ENCODE measurements at places on chromosomes 1 and 21.

DNA sequence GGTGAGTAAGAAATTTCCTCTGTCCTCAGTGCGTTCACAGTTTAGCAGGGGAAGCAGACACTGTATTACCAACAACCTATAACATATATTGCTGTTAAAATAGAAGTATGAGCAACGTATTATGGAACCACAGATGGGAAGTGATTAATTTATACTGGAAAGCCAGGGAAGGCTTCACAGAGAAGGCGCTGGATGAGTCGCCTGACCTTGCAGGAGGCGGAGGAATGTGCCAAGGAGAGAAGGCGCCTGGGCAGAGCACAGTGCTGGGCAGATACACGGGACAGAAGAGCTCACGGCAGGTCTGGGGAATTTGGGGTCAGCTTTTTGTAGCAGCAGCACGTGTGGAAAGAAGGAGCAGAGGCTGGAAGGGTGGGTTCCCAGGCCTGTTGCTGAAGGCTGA lies 116.3 kb downstream of the DHRS3 start:
- peak; percentile 40 for DNase-seq

GRCh38 chr1:201590474-201590873 lies 51.5 kb downstream of the NAV1 start:
- no peak for DNase-seq

- DNase-seq = no peak
These were observed 114.8 kb downstream of the KCNK1 start for GRCh38 chr1:233728721-233729120.

GRCh38 chr1:224700918-224701531 lies 84.9 kb downstream of the CNIH3 start:
- DNase-seq = no peak

- no peak for DNase-seq
These were observed 579.3 kb upstream of the ADGRL4 start for GRCh38 chr1:79585801-79586200.

GRCh38 chr1:208603721-208604120 lies 359.5 kb upstream of the PLXNA2 start:
- DNase-seq = no peak

GRCh38 chr1:165851034-165851658 lies 23.7 kb downstream of the UCK2 start:
- no peak for DNase-seq

DNA sequence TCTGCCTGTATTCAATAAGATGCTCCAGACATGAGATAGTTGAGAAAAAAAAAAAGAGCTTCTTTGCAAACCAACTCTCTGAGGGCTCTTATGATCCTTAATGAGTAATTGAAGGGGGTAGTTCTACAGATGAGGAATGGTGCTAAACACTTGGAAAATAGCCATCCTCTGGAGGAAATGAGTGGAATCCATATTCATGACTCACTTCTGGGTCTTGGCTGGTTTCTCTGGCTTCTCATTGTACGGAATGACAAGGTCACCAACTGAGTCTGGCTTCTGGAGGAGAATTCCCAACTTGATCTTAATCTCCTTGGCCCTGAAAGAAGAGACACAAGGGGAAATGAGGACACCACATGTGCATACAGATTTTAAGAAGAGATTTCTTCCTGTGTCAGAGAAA lies 34.7 kb downstream of the RGS5 start:
- DNase-seq = peak; percentile 97

DNA sequence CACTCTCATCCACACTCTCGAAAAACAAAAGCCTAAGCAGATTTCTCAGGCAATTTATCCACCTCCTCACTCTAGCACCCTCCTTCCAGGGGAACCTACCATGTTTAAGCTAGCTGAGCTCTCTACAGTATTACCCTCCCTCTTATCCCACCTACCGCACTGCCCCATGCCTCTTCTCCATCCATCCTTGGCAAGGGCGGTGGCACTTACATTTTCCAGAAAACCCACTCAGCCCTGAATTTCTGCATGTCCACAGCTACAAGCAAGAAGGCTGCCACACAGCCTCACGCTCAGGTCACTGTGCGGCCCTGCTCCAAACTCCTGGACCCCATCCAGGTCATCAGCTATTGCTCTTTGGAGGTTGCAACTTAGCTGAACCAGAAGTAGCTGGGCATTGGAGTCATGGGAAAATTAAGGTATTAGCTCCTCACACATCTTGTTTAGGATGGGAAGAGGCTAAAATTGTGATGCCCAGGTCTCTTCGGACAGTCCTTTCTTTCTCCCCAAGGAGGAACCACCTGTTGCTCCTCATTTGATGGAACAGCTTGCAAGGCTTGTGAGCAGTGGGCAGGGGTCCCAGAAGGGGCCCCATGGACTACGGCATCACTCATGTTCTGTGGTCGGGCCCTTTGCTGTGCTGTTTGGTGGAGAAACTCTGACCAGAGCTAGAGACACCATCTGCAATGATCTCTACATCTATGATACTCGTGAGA lies 1.1 kb downstream of the KLHDC9 start:
- DNase-seq = no peak

- peak; percentile 73 for DNase-seq
These were observed 35.4 kb downstream of the WNT2B start for GRCh38 chr1:112544011-112544688.

GRCh38 chr1:219374636-219375035 lies 201.0 kb downstream of the LYPLAL1 start:
- DNase-seq = no peak

DNA sequence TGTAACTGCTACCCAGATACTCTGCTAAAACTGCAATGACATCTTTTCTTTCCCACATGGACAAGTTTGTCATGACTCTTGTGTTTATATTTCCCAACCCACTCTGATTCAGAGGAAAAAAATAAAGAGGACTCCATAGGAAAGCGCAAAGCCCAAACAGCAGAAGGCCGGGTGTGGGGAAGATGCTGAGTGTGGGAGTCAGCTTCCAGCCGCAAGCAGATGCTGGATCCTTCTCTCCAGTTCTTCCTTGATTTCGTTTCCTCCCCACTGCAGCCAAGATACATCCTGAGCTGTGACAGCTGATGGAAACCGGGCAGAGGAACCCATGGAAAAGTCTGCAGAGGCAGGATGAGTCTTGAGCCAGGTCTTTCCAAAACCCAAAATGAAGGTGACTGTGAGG lies 498.2 kb downstream of the PLPP3 start:
- DNase-seq = peak; percentile 69

- DNase-seq = no peak
These were observed 81.9 kb upstream of the HAO2 start for GRCh38 chr1:119286587-119287181.

DNA sequence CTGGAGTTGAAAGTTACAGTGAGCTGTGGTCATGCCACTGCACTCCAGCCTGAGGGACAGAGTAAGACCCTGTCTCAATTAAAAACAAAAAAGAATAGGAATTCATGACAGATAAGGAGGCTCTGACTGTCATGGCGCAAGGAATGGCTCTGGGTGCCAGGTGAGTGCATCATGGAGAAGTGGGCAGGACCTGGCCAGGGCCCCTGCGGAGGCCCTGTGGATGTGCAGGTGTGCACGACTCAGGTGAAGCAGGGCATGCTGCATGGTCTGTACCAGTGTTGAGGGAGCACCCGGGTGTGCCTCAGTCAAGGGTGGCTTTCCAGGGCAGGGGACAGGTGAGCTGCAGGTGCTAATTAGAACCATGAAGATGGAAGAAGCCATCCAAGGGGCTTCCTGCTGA lies 14.0 kb downstream of the SLC1A7 start:
- no peak for DNase-seq

DNA sequence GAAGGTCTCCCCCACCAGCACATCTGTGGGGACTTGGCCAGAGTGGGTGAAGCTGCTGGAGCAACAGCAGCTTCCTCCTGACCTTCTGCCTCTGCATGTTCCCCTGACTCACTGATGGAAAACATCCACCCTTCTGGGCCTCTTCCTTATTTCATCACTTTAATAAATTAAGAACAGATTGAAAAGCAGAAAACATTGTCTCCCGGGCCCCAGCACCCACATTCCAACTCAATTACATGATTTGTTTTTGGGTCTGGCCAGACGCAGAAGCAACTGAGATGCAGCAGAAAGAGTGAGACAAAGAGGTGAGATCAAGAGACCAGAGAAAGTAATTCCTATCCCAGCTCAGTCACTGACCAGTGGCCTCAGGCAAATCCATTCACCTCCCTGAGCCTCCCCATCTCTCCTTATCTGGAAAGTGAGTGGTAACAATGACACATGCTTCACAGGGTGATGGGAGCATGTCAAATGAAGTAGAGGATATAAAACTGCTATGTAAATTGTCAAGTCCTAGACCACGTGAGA lies 157.1 kb downstream of the ELAVL4 start:
- peak; percentile 31 for DNase-seq

DNA sequence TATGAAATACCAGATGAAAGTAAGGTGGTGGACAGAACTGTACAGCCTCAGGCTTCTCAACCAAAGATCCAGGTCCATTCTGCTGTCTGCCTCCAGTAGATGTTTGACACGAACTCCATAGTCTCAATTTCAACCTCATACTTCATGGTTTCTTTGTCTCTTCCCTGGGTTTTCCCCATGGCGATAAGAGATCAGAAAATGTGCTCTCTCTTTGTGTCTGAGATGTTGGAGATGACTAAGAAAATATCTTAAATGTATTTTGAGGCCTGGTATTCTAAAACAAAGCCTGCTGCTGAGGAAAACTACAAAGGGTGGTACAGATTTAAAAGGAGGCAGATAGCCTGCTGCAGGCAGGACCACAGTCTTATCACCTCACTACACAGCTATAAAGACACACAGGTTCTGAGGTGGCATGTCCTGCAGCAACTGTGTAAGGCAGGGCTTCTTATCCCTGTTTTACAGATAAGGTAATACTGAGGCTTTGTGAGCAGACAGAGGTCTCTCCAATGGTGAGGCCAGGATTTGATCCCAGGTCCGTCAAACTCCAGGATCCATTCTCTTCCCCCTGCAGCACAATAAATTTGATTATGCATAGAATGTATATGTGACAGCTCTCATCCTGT lies 40.0 kb upstream of the CACNA1E start:
- DNase-seq = no peak

- no peak for DNase-seq
These were observed 252.5 kb downstream of the SIPA1L2 start for GRCh38 chr1:232377494-232377770.
